ENCODE measurements at places on chromosomes 11 and 22.

- DNase-seq: no peak
Measured at GRCh38 chr11:76808171-76808570, 25.0 kb downstream of the TSKU start.

- DNase-seq: no peak
Measured at GRCh38 chr11:11346303-11346702, 6.7 kb downstream of the CSNK2A3 start.

- DNase-seq: no peak
Measured at GRCh38 chr22:36510966-36511881, 4.4 kb upstream of the FOXRED2 start.

GRCh38 chr11:124740277-124740882, 638 bp downstream of the NRGN start:
- DNase-seq: no peak

DNA sequence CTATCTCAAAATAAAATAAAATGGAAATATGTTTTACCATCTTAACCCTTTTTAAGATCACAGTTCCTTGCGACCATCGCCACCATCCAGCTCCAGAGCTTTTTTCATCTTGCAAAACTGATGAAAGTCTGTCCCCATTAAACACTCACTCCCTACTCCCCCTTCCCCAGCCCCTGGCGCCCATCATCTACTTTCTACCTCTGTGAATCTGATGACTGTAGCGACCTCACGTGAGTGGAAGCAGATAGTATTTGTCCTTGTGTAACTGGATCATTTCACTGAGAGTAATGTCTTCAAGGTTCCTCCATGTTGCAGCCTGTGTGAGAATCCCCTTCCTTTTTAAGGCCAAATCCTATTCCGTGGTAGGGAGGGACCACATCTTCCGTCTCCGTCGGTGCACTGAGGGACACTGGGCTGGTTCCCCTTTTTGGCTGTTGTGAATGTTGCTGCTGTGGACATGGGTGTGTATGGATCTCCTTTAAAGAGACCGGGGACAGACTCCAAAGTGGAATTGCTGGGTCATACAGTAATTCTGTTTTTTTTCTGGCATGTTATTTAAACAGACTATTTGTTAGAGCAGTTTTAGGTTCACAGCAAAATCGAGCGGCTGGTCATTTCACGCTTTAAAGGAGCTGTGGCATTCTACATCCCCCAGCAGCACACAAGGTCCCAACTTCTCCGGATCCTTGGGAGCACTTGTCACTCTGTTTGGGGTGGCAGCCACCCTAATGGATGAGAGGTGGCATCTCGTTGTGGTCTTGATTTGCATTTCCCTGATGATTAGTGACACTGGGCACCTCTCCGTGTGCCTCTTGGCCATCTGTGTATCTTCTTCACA, 120.0 kb downstream of the KCNQ1 start:
- no peak for DNase-seq

DNA sequence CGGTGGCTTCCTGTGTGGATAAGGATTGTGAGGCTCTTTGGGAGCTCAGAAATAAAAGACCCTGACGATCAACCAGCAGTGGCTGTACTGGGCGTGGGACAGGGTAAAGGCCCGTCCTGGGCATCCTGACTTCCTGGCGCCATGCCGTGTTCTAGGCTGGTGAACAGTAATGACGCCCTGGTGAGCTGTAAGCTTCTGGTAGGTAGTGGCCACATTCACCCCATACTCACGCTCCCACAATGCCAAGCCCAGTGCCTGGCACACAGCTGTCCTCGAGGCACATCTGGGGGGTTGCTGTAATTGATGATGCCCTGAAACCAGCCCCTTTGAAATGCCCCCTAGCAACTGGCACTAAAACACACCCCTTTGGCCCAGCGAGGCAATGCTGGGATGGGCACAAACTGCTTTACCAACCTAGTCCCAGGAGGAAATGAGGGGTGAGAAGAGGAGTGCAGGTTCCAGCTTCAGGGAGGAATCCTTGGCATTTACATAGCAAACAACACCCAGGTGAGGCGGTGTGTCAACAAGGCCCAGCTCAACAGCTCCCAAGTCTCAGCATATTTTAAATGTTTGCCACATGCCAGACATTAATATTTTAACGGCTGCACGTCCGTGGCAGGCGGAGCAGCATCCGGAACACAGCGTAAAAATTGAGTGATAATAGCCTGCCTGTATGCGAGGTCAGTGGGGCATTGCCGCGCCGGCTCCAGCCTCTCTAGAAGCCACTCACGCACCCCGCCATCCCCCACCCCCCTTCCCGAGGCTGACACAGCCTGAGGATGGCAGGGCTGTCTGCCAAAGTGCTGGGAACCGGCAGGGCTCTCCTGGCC, 79.3 kb downstream of the DSCAML1 start:
- DNase-seq: no peak

GRCh38 chr11:44842220-44842619, 108.5 kb downstream of the TP53I11 start:
- DNase-seq: no peak

All from stimulated activated CD4-positive, alpha-beta T cell treated with anti-CD3 and anti-CD28 coated beads, Interleukin-1b, Interleukin-23, amount 100 ng/mL, for 1 hour (primary cell).